Posterior vena cava (tissue), 2 donors: ENCODE measurements at places on chromosomes 1 and 21. TPM values are rescaled to one million over a fixed set of nuclear protein-coding genes. Genes with fewer than 3 reads are reported as not detected.

- DNase-seq: no peak
These were observed 30.3 kb upstream of the TIAM1 start for GRCh38 chr21:31374395-31374794.

DNA sequence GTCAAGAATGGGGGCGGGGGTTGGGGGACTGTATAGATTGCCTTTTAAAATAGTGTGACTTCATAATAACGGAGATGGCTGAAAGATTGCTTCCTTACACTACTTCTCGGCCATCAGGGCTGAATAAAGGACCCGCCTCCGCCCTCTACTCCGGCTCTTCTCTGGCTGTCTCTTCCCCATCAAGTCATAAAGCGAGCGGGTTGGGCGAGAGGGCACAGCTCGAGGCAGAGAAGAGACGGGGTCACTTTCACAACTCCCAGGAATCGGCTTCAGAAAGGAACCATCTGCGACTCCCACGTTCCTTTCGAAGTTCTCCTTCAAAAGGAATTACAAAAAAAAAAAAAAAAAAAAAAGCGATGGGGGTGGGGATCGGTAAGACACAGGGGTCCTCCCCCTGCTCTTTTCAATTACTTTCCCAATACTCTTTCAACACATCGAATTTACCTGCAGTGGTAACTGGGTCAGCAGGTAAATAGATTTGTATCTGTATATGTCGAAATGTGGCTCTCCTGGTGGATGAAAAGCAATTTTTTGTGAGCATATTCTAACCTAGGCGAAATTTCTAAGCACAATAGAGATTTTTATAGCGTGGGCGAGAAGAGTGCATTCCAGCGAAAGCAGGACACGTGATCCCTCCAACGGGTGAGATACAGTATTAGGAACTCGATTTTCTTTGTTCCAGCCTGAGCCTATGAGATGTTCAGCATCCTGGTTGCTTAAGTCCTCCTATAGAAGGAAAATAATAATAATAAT lies 2.0 kb downstream of the LRRC7 start:
- DNase-seq: peak; percentile 41

DNA sequence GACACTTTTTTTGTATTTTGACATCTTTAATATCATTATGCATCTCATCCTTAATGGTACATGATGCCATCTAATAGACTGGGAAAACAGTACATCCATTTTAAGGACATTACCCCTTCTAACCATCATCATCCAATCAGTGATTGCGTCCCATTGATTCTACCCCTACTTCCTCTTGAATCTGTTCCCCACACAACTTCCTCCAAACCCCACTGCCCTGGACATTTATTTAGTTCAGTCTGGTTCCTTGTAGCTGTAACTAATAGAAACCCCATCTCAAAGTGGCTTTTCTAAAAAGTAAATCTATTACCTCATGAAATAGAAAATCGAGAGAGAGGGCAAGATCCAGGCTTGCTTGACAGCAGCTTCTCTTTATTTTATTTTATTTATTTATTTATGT lies 2.1 kb upstream of the ITLN1 start:
- DNase-seq: no peak

CLDN17 gene
- total RNA-seq: not detected

CD164L2 gene
- not detected for total RNA-seq

DNA sequence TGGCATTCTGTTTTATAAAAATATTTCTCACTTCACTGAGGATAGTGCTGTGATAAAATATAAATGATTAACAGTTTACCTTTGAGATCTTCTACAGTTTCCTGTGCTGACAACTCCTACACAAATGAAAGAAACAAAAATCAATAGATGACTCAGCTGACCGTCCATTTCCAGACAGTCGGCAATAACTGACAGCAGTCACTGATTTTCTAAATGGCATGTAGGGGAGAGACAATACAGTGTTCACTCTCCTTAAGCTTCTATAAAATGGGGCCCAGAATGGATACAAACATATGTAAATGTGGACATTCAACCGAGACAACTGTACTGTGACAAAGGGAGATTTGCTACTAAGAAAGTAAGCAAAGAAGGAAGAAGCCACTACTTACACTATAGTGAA lies 34.3 kb downstream of the PCNX2 start:
- no peak for DNase-seq

DNA sequence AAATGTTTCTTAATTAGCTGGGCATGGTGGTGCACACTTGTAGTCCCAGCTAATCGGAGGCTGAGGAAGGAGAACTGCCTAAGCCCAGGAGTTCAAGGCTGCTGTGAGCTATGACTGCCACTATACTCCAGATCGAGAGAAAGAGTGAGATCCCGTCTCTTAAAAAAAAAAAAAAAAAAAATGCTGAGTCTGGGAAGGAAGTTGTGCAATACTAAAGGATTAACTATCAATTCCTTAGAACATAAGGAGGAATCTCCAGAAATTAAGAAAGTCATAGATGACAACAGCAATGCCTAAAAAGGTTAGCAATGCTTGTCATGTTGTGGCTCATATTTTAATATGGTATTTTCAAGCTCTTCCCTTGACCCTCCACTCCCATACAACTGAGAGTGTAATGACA lies 5.3 kb downstream of the LUZP1 start:
- no peak for DNase-seq

- no peak for DNase-seq
These were observed 624.2 kb downstream of the PLPP3 start for GRCh38 chr1:55955016-55955621.

CD5L gene
- 0.10 TPM for total RNA-seq

DNA sequence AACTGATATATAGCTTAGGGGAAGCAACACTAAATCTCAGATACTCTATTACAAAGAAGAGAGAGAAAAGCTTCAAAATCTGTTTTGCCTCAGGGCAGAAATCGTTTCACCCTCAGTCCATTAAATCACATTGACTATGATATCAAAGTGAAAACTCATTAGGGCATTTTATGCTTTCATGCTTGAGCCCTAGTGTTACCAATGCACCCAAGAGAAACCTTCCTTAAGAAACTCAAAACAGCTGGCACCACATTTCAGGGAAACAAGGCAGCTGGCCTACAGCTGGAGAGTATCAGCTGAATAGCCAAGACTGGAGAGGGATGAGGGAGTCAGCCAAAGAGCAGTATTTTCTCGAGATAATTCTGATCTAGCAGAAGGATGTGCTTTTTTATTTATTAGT lies 14.9 kb downstream of the COLGALT2 start:
- DNase-seq: no peak

LCE1E gene
- not detected for total RNA-seq
